ENCODE measurements at places on chromosomes 12 and 14. TPM values are rescaled to one million over a fixed set of nuclear protein-coding genes. Genes with fewer than 3 reads are reported as not detected.

The SIRT4 gene
- polyA plus RNA-seq: 4.0 TPM

The ZBTB39 gene
- 11.7 TPM for polyA plus RNA-seq

The RPS6KL1 gene
- polyA plus RNA-seq: 2.0 TPM

- DNase-seq: no peak
These were observed 31.9 kb downstream of the SLC39A9 start for GRCh38 chr14:69430306-69430939.

DNA sequence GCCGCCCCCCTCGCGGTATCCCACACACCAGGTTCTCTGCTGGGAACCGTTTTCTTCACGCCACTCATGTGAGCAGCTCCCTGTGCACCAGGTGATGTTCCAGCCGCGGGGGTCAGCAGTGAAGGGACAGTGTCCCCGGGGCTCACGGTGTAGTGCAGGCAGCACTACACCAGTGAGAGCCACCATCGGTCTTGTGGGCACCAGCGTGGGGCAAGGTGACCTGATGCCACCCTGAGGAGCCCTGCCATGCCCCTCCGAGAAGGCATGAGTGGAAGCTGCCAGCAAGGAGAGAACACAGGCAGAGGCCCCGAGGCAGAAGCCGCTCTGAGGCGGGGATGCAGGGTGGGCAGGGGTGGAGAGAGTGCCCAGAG, 11.5 kb upstream of the FBRSL1 start:
- DNase-seq: no peak

- DNase-seq: no peak
These were observed 59.1 kb downstream of the KCNA5 start for GRCh38 chr12:5102806-5103205.

DNA sequence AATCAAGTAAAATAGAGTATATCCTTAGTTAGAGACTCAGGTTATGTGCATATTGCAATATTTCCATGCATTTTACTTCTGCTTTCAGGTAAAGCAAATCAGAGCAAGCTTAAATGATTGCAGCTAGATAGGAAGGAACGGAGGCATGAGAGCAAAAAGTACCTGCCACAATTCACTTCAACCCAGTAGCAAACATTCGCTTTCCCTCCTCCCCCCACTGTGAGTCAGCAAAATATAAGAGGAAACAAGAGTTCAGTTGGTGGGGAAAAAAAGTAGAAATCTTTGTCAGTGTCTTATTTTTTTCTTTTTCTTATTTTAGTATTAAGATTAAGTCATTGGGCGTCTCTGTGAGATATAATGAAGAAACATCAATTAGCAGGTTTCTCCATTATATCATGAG, 475.4 kb downstream of the NPAS3 start:
- DNase-seq: no peak
